ENCODE measurements at places on chromosomes 1 and 21.

DNA sequence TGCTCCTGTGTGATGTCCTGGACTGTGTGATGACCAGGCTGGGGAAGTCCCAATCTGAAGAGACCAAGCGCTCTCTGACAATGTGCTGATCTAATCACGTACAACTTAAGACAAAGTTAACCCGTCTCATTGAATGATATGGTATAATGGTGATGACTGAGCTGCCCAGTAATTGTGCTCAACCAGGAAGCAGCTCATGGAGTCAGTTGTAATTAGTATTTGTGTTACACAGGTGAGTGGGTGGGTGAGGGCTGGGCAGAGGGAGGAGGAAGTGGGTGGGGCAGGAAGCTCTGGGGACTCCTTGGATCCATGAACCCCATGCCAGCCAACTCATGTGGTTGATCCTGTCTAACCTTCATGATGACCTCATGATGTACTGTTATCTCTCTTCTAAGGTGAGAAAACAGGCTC is 8.7 kb upstream of the ECE1 start:
- H3K4me1 ChIP-seq, result peaks cover 81% of the 10 kb centered on the region
- H3K36me3 ChIP-seq, result peaks cover 32% of the 10 kb centered on the region

GRCh38 chr1:56688522-56689026 is 43.5 kb downstream of the PRKAA2 start:
- H3K4me1 ChIP-seq, result peaks cover 2% of the 10 kb centered on the region
- peaks cover 2% of the 10 kb centered on the region for H3K27me3 ChIP-seq
- H3K27ac ChIP-seq, result no peak overlapping the region
- DNase-seq, result no peak

DNA sequence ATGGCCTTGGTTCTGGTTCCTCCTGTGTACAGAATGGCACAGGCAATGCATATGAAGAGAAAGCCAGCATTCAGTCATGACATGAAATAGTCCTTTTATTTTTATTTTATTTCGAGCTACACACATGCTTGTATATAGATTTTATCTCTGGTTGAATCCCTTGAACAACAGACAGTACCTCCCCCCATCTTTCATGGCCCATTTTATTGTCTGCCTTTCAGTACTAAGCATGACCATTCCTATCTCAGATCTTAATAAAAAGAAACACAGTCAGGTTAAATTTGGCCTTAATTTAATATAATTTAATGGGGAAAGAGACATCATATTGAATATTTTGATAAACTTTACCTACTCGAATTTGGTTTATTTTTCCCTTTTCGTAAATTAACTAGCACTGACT is 76.4 kb upstream of the VANGL1 start:
- H3K27ac ChIP-seq, result no peak overlapping the region
- no peaks in the 10 kb centered on the region for H3K36me3 ChIP-seq
- DNase-seq, result no peak
- no peaks in the 10 kb centered on the region for H3K4me1 ChIP-seq
- peaks cover 31% of the 10 kb centered on the region for H3K27me3 ChIP-seq
- no peak overlapping the region for H3K4me3 ChIP-seq

- H3K27me3 ChIP-seq, result peaks cover 8% of the 10 kb centered on the region
- H3K4me3 ChIP-seq, result no peak overlapping the region
- H3K4me1 ChIP-seq, result no peaks in the 10 kb centered on the region
Measured at GRCh38 chr1:186772228-186772627, 56.5 kb upstream of the PLA2G4A start.

GRCh38 chr1:219434923-219435297 is 178.0 kb downstream of the ZC3H11B start:
- H3K4me1 ChIP-seq, result no peaks in the 10 kb centered on the region
- DNase-seq, result no peak
- H3K36me3 ChIP-seq, result no peaks in the 10 kb centered on the region
- no peak overlapping the region for H3K27ac ChIP-seq
- H3K4me3 ChIP-seq, result no peak overlapping the region

DNA sequence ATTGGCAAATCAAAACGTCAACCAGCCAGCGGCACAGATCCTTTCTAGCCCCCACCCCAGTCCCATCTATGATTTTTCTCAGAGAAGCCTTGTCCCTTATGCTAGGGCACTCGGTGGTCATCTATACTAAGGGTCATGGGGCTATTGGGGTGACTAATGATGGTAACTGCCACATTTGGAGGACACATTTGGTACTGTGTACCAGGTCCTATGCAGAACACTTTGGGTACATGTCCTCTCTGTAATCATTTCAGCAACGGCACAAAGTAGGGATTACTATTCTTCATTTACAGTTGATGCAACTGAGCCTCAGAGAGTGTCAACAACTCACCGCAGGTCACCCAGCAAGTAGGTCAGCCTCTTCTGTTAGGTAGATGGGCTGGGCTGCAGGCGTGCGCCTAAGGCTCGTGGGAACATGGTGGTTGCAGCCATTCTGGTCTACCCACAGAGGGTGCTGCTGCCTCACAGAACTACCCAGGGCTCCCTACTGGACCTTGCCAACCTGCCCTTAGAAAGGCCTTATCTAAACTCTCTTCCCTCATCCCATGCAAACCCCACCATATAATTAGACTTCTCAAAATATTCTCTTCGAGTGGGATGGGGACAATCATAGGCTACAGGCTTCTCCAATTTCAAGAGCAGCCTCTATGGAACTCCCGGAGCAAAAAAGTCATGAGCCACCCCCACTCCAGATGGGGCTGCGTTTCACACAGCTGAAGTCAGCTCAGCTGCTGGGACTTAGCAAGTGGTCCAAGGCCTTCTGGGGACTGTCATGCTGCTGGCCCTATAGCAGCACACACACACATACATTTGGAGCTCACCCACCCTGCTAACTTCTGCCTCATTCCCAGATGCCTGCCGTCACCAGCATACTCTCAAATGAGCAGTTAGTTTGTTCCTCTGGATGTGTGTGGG is 5.8 kb upstream of the SDHB start:
- H3K4me3 ChIP-seq, result no peak overlapping the region
- no peaks in the 10 kb centered on the region for H3K4me1 ChIP-seq
- peak; percentile 65 for DNase-seq
- H3K27ac ChIP-seq, result no peak overlapping the region
- peaks cover 3% of the 10 kb centered on the region for H3K27me3 ChIP-seq

DNA sequence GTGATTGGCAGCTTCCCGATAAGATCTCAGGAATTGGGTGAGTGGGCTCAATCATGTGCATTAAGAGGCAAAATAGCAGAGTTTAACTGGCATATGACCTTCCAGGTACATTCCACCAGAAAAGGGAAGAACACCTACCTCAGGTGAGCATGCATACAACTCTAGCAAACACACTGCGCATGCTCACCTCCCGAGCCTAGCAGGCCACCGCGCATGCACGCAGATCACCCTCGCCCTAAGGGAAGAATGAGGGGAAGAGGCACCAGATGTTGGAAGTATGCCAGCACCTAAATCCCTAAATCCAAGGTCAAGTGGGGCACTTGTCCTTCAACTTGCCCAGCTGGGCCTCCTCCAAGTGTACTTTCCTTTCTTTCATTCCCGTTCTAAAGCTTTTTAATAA is 23.6 kb upstream of the CBR3 start:
- H3K36me3 ChIP-seq, result no peaks in the 10 kb centered on the region
- peaks cover 19% of the 10 kb centered on the region for H3K4me1 ChIP-seq
- no peak overlapping the region for H3K27ac ChIP-seq
- H3K27me3 ChIP-seq, result peaks cover 7% of the 10 kb centered on the region
- H3K4me3 ChIP-seq, result no peak overlapping the region
- no peak for DNase-seq

DNA sequence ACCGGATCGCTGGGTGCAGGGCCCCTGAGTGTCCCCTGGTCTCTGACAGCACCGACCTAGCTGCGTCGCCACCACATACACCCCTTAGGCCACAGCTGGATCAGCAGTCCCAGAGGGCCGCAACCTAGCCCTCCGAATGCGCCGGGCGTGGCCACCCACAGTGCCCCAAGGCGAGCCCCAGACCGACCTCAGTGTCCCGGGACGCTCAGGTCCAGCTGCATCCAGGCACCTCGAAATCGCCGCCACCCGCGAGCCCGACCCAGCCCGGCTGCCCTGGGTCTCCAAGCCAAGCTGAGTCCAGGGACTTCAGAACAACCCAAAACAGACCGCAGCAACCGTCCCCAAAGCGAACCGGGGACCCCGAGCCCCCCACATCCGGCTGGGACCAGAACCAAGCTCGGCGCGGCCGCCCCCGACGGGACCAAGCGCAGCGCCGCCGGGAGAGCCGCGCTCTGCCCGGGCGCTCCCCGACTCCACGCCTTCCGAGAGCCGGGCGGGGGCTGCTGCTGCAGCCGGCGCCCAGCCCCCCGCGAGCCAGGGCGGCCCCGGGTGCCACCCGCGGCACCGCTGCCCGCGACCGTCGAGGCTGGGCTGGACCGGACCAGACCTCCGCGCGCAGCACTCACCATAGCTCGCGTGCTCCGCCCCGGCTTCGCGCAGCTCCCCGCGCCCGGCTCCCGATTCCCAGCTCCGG is 54.6 kb upstream of the ECE1 start:
- H3K27me3 ChIP-seq, result no peaks in the 10 kb centered on the region
- H3K4me1 ChIP-seq, result peaks cover 39% of the 10 kb centered on the region
- peaks cover 39% of the 10 kb centered on the region for H3K36me3 ChIP-seq
- H3K4me3 ChIP-seq, result no peak overlapping the region

GRCh38 chr1:9105336-9105867 is 23.5 kb downstream of the GPR157 start:
- no peak overlapping the region for H3K27ac ChIP-seq
- H3K36me3 ChIP-seq, result peaks cover 2% of the 10 kb centered on the region
- H3K4me1 ChIP-seq, result no peaks in the 10 kb centered on the region

DNA sequence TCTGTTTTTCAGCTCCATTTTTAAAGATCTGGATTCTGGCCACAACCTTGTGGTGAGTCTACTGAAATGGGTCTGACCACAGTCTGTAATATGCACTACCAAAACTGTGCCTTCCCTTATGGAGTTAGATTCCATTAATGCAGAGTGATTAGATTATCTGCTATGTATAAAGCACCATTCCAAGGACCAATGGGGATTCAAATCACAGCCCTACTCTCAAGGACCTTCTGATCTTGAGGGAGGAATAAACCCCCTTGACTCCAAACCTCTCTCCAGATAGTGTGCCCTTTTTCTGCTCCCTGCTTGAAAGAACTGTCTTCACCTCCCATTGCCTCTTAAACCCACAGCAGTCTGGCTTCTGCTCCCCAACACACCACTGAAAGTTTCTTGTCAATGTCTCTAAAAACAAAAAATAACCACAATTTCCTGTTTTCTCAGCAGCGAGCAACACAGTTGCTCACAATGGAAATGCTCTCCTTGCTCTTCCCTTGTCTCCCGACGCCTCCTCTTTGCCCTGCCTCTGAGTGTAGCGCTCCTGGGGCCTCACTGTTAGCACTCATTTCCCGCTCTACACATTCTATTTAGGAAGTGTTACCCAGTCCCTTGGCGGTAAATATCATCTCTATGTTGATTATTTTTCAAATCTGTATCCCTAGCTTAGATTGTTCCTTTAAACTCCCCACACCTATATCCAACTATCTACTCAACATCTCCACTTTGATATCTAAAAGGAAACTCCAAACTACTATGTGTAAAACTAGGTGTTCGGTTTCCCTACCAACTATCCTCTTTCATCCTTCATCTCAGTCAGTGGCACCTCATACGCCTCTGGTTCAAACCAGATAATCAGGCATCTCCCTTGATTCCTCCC is 13.6 kb downstream of the PCNX2 start:
- H3K27me3 ChIP-seq, result no peaks in the 10 kb centered on the region
- DNase-seq, result peak; percentile 46
- H3K36me3 ChIP-seq, result peaks cover 17% of the 10 kb centered on the region
- peak overlapping the region; percentile 53 for H3K4me3 ChIP-seq

- no peak overlapping the region for H3K27ac ChIP-seq
- no peak overlapping the region for H3K4me3 ChIP-seq
- no peaks in the 10 kb centered on the region for H3K4me1 ChIP-seq
- no peaks in the 10 kb centered on the region for H3K36me3 ChIP-seq
- DNase-seq, result peak; percentile 49
Measured at GRCh38 chr1:208652296-208653160, 408.3 kb upstream of the PLXNA2 start.

DNA sequence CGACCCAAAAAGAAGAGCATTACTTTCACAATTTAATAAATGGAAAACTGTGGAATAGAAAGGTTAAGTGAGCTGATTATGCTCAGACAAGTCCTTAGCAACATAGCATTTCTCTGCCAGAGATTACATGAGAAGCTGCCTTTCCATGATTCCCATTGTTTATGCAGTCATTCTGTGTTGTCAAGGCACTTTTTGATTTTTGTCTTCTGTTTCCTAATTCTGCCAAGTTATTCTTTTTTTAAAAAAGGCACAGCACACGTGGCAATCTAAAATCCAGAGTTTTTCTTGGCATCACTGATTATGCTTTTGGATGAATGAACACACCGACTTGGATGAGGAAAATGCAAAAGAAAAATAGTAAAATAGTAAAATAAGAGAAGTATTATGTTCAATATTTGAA is 185.0 kb downstream of the RGS7 start:
- no peak for DNase-seq
- H3K27ac ChIP-seq, result no peak overlapping the region
- no peaks in the 10 kb centered on the region for H3K36me3 ChIP-seq
- H3K27me3 ChIP-seq, result no peaks in the 10 kb centered on the region

DNA sequence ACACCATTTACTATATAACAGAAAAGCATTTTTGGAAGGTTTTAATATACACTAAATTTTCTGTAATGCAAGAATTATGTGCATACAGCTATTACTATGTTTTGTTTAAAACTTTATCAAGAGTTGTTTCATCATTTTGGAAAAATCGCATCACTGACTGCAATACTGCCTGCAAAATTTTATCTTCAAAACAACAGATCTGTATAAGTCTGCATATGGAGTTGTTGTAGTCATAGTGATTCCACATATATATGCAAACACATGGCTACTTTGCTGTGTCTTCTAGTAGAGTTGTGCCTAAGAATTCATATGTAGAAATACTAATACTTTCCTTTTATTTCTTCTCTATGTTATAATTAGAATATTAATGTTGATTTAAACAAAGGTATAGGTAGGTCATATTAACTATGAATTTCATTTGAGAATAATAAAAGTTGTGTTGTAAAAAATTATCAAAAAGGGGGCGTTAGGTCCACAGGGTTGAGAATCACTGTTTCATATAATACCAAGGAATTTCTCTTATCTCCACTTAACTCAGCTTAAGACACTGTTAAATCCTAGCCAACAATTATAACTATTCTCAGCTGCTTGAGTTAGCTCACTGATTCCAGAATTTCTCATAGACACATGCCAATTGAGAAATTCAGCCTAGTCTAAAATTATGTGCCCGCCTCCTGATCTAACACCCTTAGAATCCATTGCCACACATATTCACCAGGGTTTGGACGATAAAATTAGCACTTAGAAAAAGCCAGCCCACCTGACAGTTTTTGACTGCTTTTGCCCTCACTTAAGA is 22.9 kb upstream of the LAMC1 start:
- peaks cover 40% of the 10 kb centered on the region for H3K27me3 ChIP-seq
- no peaks in the 10 kb centered on the region for H3K36me3 ChIP-seq
- H3K4me1 ChIP-seq, result no peaks in the 10 kb centered on the region
- no peak overlapping the region for H3K27ac ChIP-seq
- H3K4me3 ChIP-seq, result no peak overlapping the region
- no peak for DNase-seq

- DNase-seq, result no peak
- no peak overlapping the region for H3K27ac ChIP-seq
- no peaks in the 10 kb centered on the region for H3K4me1 ChIP-seq
- H3K36me3 ChIP-seq, result no peaks in the 10 kb centered on the region
Measured at GRCh38 chr21:31929548-31929947, 56.7 kb downstream of the HUNK start.

Measured in activated CD4-positive, alpha-beta T cell treated with anti-CD3 and anti-CD28 coated beads for 36 hours (primary cell).